ENCODE measurements at places on chromosomes 2 and 18.

DNA sequence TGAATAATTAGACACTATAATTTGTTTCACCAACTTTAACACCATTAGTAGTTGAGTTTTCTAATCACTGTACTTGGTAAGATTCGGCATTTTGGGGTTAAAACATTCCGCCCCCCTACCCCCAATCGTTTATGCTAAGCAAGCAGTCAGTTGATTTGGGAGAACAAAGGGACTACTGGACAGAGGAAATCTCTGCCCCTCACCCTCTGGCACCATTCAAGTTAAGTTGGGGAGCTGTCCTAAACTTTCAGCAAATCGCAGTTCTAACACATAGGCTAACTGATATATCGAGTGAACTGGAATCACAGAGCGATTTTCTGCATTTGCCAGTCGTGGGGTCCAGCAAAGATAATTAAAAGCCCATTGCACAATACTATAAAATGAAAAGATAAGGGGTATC is 5.6 kb downstream of the KLF7 start:
- no peak for DNase-seq

- DNase-seq: no peak
Observed at GRCh38 chr2:23376972-23377371, 8.0 kb upstream of the KLHL29 start.

GRCh38 chr2:40346535-40347354 is 105.1 kb downstream of the SLC8A1 start:
- DNase-seq: no peak

DNA sequence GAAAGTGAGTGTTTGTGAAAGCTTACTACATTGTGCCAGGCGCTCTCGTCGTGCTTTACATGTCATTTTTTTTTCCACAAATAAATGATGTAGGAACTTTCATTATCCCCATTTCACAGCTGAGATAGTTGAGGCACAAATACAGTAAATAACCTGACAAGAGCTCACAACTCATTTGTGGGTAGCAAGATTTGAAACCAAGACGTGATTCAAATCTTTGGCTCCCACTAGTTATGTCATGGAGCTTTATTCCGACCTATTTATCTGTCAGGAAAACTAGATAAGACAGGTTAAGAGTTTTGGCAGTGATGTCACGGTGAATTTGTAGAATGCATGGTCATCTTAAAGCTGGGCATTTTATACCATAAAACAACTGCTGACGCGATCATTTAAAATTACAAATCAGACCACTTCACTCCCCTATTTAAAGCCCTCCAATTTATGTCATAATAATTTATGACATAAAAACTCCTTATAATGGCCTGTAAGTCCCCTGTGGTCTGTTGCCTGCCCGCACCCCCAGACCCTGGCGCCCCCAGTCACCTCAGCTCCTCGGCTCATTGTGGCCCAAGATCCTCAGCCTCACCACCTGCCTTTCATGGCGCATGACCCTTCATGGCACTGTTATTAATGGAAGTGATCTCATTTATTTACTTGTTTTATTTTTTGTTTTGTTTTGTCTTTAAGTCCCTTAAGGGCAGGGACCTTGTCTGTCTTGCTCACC is 678 bp upstream of the ZNF24 start:
- DNase-seq: no peak

GRCh38 chr2:238239543-238239862 is 335 bp downstream of the HES6 start:
- no peak for DNase-seq

DNA sequence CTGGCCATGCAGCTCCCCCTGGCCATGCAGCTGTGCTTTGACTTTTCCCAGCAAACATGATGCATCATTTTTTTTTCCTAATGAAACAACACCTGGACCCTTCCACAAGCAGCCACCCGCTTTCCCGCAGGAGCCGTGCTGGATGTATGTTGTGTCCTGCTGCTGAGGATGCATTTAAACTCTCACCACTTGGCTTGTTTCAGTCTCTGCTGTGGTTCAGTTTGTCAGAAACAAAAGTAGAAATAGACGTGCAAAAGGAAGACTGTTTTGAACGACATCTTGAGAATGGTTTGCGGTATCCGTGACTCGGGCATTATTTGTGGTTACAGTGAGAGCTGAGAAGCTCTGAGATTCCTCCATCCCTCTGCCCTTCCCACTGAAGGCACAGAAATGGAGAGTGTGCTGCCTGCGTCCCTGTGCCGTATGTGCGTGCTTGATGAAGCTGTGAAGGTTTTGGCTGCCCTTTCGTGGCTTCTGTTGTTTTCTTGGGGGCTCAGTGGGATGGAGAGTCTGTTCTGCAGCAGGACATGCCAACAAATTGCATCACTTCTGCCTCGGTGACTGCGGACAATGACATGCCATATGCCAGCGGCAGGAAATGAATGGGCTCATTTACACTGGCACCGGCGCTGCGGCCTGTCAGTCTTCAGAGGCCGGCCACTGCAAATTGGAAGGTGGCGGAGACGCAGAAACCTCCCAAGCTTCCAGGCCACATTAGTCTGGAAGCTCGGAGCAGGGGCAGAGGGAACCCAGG is 417.7 kb upstream of the SALL3 start:
- DNase-seq: no peak

DNA sequence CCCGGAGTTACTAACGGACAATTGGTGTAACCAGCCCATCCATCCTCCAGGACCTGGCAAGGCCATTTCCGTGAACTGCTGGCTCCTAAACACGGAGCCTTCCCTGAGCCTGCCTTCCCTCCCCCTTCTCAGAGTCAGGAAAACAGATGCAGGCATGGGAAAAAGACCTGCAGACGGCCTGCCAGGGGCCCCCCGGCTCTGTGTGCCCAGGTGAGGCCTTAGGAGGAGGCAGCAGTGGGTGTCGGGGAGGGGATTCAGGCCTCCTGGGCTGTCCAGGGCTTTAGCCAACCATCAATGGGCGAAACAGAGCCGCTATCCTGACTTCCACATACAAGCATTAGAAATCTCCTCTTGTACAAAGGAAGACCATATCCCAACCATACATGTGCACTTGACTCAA is 68.3 kb upstream of the BOD1L2 start:
- no peak for DNase-seq

- DNase-seq: no peak
Observed at GRCh38 chr2:104290566-104290891, 563.4 kb upstream of the POU3F3 start.

DNA sequence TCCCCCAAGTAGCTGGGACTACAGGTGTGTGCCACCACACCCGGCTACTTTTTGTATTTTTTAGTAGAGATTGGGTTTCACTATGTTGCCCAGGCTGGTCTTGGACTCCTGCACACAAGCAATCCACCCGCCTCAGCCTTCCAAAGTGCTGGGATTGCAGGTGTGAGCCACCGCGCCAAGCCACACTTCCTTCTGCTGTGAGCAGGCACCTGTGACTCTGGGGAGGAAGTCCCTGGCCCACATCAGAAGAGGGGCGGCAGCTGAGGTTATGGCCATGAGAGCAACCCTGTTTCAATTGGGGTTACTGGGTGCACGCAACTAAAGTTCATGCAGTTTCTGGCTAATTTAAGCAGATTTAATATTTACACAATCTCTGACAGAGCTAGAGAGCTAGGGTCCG is 91.0 kb downstream of the PLB1 start:
- DNase-seq: no peak

DNA sequence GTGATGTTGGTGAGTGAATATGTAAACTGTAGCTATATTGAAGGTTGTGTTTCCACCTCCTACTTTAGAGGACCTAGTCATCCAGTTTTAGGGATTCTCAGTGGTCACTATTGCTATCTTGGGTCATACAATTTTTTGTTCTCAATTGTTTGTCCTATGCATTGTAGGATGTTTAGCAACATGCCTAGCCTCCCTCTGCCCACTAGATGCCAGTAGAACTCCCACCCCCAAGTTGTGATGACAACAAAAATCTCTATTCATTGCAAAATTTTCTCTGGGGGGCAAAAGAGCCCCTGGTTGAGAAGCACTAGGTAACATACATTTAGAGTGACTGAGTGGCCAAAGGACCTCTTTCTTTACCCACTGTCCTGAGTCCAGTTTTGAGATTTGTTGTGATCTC is 87.3 kb downstream of the LRRTM4 start:
- no peak for DNase-seq

GRCh38 chr2:37892436-37893114 is 32.5 kb upstream of the RMDN2 start:
- no peak for DNase-seq

DNA sequence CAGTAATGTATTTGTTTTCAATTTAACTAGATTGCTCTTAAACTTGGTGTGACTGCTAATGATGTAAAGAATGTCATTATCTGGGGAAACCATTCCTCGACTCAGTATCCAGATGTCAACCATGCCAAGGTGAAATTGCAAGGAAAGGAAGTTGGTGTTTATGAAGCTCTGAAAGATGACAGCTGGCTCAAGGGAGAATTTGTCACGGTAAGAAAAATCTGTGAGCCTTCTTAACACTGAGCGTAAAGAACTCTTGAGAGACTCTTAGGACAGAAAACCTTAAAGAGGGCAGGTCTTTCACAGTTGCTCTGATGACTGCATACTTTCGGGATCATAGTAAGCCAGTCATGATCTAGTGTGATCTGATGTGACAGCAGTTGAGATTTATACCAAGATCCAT is 15.9 kb downstream of the MDH1 start:
- DNase-seq: no peak

DNA sequence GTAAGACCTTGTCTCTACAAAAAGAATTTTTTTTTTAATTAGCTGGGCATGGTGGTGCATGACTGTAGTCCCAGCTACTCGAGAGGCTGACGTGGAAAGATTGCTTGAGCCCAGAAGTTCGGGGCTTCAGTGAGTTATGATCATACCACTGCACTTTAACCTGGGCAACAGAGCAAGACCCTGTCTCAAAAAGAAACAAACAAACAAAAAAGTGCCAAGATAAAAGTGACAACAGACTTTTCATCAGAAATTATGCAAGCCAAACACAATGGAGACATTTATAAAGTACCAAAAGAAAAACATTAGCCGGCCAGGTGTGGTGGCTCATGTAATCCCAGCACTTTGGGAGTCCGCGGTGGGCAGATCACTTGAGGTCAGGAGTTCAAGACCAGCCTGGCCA is 26.7 kb downstream of the HADHA start:
- DNase-seq: no peak
